ENCODE measurements at places on chromosomes 1 and 21. TPM values are rescaled to one million over a fixed set of nuclear protein-coding genes. Genes with fewer than 3 reads are reported as not detected.

DNA sequence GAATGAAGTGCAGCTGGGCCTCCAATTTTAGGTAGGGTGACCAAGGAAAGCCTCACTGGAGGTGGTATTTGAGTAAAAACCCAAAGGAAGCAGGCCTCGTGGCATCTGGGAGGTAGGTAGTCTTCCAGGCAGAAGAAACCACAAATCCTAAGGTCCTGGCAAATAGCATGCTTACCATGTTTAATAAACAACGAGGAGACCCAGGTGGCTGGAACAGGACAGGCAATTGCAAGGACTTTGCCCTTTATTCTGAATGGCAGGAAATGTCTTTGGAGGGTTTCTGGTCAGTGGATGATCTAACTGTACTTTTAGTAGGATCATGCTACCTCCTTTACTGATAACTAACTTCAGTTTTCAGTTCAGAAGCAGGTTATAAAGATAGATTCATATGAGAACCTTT, 52.2 kb downstream of the EPB41 start:
- DNase-seq = no peak

DNA sequence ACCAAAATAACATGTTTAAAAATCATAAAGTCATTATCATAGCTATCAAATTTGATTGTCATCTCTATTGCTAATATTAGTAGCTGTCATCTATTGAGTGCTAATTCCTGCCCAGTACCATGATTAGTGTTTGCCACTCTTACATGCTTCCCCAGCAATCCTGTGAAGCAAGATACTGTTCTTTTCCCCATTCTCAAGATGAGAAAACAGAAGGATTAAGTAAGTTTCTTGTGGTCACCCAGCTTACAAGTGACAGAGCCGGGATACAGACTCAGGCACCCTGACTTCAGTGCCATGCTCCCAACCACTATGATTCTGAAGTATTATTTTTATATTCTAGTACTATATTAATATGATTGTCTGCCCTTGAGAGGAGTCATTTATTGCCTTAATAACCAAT, 36.5 kb downstream of the LRRC8C start:
- DNase-seq = no peak

- no peak for DNase-seq
Measured at GRCh38 chr1:3688356-3689137, 36.2 kb downstream of the TP73 start.

The CLIC6 gene
- polyA plus RNA-seq = 1.2 TPM

DNA sequence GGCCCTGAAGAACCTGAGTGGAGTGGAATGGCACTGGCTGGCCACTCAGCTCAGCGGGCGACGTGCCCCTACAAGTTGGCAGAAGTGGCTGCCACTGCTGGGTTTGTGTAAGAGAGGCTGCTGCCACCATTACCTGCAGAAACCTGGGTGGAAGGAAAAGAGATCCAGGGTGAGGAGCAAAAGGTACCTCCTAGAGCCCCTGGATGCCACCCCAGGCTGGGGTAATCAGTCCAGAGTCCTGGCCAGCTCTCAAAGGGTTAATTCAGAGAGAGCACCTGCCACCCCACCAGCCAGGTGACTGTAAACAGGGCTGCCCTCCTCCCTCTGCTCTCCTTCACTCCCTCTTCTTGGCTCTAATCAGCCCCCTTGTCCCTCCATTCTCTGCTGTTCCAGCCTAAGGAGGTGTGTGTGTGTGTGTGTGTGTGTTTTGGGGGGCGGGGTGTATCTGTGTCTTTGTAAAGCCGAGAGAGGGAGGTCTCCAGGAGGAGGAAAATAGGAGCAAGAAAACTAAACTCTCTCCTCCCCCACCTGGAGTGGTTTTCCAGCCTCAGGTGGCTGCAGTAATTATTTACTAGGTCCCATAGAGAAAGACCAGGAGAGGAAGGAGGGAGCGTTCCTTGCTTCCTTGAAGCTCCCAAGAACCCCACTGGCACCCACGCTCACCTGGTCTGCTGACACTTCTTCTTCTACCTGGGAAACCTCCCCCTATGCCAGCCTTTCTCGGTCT, 12.6 kb downstream of the TRIM46 start:
- no peak for DNase-seq

The MCOLN2 gene
- polyA plus RNA-seq = 1.6 TPM

The CHIA gene
- not detected for polyA plus RNA-seq

GRCh38 chr1:75415187-75415586, 195.7 kb downstream of the SLC44A5 start:
- no peak for DNase-seq

The CDA gene
- 6.1 TPM for polyA plus RNA-seq

The TMEM81 gene
- polyA plus RNA-seq = 3.6 TPM

GRCh38 chr1:44282704-44283426, 69.6 kb downstream of the DMAP1 start:
- no peak for DNase-seq

- DNase-seq = no peak
Measured at GRCh38 chr1:151827853-151828252, 3.7 kb downstream of the RORC start.

GRCh38 chr1:171852272-171852671, 11.0 kb downstream of the DNM3 start:
- DNase-seq = no peak

The OR2T11 gene
- not detected for polyA plus RNA-seq

The MX2 gene
- polyA plus RNA-seq = 0.80 TPM

The LAD1 gene
- 36.1 TPM for polyA plus RNA-seq

GRCh38 chr1:98410082-98410481, 251.4 kb upstream of the SNX7 start:
- DNase-seq = no peak

The KRTAP19-1 gene
- not detected for polyA plus RNA-seq

GRCh38 chr1:232142403-232143314, 487.3 kb downstream of the SIPA1L2 start:
- DNase-seq = no peak

The REN gene
- polyA plus RNA-seq = 64.3 TPM

The ADIPOR1 gene
- 86.3 TPM for polyA plus RNA-seq

The OR2L13 gene
- polyA plus RNA-seq = not detected

Measured in right renal cortex interstitium (tissue), 3 donors.